ENCODE measurements at places on chromosomes 12 and 14.
A peak's percentile ranks its signal among the peaks of the same experiment; 100 is the strongest.

GRCh38 chr12:128267131-128267622, at the start of gene TMEM132C:
TMEM132C (plus strand) TSS chr12:128267170; CDS start chr12:128267403, 233 bp downstream.
- DNase-seq, result no peak

DNA sequence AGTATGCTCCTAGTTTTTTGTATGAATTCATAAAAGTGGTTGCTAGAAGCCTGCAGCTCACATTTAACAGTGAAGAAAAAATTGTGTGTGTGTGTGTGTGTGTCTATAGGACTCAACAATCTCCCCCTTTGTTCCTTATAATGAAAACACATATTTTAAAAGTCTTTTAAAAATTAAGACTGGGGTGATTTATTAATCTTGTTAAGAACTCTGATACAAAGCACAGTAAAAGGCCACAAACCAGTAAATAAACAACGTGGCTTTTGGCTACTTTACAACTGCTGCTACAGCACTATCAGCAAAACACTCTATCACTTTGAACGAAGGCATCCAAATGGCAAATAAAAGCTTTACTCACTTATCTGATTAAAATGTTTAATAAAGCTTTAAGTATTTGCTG, 594 bp upstream of the VCPKMT start:
- DNase-seq, result no peak

DNA sequence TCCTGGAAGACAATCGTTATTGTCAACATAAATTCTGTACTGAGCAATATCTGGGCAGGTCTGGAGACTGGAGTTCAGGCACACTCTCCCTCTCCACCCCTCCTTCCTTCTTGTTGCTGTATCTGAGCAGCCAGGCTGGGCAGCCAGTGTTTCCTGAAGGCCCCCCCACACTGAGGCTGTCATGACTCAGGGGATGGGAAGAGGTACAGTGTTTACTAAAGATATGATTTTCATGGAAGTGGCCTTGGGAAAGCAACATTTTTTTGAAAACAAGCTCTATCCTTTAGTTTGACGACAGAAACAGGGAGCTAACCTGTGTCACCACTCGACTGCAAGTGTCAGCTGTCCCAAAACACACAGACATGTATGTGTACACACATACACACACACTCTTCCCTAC, 1485.4 kb upstream of the TMEM132C start:
- DNase-seq, result no peak

- DNase-seq, result peak; percentile 34
Observed at GRCh38 chr12:42213023-42213422, 25.0 kb downstream of the YAF2 start.

- DNase-seq, result no peak
Observed at GRCh38 chr12:58847901-58848600, 72.3 kb downstream of the LRIG3 start.

All from KBM-7 (cell line).